ENCODE measurements at places on chromosomes 4 and X.

GRCh38 chr4:24564488-24564887 is 19.9 kb downstream of the DHX15 start:
- no peak for DNase-seq

- DNase-seq: no peak
These were observed 23.9 kb upstream of the GPR34 start for GRCh38 chrX:41664908-41665307.

DNA sequence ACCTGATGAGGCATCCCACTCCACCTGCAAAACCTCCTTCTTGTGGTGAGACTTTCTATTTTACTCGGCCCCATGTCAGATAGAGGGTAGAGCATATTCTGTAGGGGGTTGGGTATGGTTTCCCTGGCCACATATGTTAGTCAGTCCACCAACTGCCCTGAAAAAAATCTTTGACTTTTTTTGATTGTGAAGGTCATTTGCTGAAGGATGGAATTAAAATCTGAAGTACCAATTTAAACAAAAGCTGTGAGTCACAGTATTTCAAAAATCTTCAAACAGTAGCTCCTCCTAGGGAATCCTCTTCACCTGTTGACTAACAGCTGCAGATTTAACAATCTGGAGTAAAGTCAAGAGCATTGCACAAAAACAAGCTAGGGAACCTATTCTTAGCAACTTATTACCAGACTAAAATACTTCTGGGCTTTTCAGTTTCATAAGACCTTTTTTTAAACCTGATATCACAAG is 8.0 kb upstream of the CCDC110 start:
- DNase-seq: no peak

GRCh38 chrX:18537524-18537923 is 112.1 kb downstream of the CDKL5 start:
- DNase-seq: no peak

DNA sequence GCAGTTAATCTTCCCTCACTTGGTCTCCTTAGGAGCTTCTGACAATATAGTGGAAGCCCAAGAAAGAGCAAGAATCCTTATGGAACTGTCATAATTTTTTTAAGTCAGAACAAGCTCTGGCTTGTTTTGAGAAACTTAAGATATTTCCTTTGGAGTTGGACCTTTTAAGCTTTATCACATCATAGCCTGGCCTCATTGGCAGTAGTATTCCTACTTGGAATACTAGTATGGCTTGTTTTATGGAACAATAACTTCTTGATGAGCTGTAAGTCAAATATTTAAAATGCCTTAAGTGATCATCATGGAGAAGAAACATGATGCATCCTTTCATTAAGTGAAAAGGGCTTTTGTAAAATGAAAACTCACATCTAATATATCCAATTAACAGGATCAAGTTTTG is 78.0 kb upstream of the NRK start:
- no peak for DNase-seq

DNA sequence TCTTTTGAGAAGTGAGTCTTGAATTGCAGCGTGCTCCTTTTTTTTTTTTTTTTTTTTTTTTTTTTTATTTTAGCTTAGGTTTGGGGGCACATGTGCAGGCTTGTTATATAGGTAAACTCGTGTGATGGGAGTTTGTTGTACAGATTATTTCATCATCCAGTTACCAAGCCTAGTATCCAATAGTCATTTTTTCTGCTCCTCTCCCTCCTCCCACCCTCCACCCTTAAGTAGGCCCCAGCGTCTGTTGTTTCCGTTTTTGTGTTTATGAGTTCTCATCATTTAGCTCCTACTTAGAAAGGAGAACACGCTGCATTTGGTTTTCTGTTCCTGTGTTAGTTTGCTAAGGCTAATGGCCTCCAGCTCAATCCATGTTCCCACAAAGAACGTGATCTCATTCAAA is 81.3 kb upstream of the TSPAN5 start:
- DNase-seq: no peak

- DNase-seq: no peak
These were observed 64.2 kb upstream of the MSANTD1 start for GRCh38 chr4:3184725-3185124.
